Fibroblast of skin of right biceps (primary cell): ENCODE measurements at places on chromosomes 13 and 19.

GRCh38 chr19:29268721-29269393, 55.9 kb upstream of the UQCRFS1 start:
- no peak for DNase-seq

GRCh38 chr19:15780610-15781418, 6.6 kb upstream of the OR10H5 start:
- no peak for DNase-seq

GRCh38 chr13:100818711-100819110, 144.1 kb upstream of the TMTC4 start:
- no peak for DNase-seq

GRCh38 chr13:36231236-36231635, 16.9 kb upstream of the SOHLH2 start:
- DNase-seq = no peak

GRCh38 chr19:28420811-28421550, 792.0 kb downstream of the UQCRFS1 start:
- no peak for DNase-seq
